Activated T-helper 17 cell treated with anti-CD3 and anti-CD28 coated beads, Interleukin-2, amount 50 U/mL, for 72 hours (primary cell): ENCODE measurements at places on chromosomes 16 and 17. TPM values are rescaled to one million over a fixed set of nuclear protein-coding genes. Genes with fewer than 3 reads are reported as not detected.
A peak's percentile ranks its signal among the peaks of the same experiment; 100 is the strongest.

TLCD2 gene
- 1.1 TPM for total RNA-seq

KRT16 gene
- total RNA-seq, result not detected

ZNF423 gene
- not detected for total RNA-seq

ABCC11 gene
- total RNA-seq, result 0.24 TPM

PABPN1L gene
- total RNA-seq, result not detected

PRSS8 gene
- total RNA-seq, result not detected

ZDHHC1 gene
- 0.52 TPM for total RNA-seq

C17orf100 gene
- 3.0 TPM for total RNA-seq

ZNF174 gene
- 8.4 TPM for total RNA-seq

DNA sequence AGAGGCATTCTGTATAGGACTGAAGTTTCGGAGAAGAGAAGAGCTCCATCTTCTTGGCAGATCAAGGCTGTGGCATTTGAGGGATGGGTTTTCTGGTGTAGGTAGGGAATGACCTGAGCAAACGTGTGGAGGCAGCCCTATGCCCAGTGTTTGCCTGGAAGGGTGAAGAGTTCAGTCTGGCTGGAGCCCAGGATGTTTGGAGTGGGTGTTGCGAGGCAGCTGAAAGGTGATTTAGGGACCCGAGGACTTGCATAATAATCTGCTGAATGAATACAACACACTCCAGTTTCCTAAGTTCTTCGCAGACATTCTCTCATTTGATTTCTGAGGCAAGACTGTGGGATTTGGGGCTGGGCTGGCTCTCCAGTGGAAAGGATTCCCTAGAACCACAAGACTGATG is 186.2 kb downstream of the CYLD start:
- no peak for ATAC-seq

GRCh38 chr17:29292992-29293889 is 707 bp downstream of the NUFIP2 start:
- ATAC-seq, result peak; percentile 44

DNA sequence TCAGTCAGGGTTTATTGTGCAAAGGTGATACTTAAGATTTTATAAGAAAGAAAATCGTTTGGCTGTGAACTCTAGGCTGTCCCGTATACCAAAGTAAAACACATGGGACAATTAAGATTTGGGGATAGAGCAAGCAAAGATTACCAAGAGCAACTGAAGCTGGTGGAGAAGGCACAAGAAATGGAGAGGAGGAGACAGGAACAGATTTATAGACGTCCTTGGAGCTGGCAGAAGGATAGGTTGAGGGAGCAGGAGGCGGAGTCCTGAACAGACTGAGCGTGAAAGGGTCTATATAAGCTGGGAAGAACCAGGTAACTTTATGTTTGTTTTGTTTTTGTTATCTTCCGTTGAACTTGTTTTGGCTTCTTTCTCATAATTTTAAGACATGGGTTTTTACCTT is 3.8 kb downstream of the TNRC6C start:
- no peak for ATAC-seq

DNA sequence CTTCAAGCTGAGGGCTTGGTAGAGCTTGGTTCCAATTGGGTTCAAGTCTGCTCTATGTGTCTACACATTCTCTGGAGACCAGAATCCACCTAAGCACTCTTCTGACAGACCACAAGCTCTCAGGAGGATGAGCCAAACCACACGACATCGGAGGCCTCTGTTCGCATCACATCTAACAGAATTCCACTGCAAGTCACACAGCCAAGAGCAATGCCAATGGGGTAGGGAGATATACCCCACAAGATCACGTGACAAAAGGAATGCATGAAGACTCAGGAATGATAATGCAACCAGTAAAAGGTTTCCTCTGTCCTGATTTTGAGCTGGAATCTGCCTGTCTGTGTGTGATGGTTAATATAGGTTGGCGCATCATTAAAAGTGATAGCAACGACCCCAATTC is 46.6 kb upstream of the RPL38 start:
- ATAC-seq, result no peak

- ATAC-seq, result no peak
Measured at GRCh38 chr16:28876019-28876659, 2.1 kb upstream of the ATP2A1 start.

- ATAC-seq, result no peak
Measured at GRCh38 chr16:85722128-85722893, 28.6 kb downstream of the C16orf74 start.

- ATAC-seq, result no peak
Measured at GRCh38 chr16:12833926-12834325, 30.2 kb upstream of the CPPED1 start.

DNA sequence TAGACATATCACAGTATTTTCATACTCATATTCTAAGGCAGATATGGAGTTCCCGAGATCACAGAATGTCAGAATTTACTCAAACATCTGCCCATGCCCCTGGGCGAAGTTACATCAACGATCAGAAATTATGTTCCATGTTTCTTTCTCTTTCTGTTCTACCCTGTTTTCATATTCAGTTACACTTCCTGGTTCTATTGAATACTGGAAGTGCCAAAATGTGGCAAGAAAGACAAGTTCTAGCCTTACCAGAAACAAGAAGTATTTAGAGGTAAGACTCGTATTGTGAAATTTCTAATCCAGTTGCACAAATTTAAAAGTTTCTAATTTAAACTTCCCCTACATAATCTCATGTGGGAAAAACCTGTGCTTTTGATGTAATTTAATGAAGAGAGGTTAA is 36.1 kb downstream of the KCNJ2 start:
- no peak for ATAC-seq

DNA sequence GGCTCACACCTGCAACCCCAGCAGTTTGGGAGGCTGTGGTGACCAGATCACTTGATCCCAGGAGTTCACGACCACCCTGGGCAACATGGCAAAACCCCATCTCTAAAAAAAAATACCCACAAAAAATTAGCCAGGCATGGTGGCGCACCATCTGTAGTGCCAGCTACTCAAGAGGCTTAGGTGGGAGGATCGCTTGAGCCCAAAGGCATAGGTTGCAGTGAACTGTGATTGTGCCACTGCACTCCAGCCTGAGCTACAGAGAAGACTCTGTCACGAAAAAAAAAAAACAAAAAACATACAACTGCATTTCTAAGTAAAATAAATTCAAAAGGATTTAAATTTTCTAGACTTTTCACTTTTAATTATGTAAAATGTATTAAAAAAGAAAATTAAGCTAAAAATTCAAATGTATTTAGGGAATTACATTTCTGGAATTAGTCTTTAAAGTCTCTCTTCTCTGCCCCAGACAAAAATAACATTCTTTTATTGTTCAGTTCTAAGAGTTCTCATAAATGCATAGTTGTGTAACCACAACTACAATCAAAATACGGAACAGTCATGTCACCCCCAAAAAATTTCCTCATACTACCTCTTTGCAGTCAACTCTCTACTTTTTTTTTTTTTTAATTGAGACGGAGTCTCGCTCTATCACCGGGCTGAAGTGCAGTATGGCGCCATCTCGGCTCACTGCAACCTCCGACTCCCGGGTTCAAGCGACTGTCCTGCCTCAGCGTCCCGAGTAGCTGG is 14.1 kb downstream of the FAM222B start:
- ATAC-seq, result no peak

DNA sequence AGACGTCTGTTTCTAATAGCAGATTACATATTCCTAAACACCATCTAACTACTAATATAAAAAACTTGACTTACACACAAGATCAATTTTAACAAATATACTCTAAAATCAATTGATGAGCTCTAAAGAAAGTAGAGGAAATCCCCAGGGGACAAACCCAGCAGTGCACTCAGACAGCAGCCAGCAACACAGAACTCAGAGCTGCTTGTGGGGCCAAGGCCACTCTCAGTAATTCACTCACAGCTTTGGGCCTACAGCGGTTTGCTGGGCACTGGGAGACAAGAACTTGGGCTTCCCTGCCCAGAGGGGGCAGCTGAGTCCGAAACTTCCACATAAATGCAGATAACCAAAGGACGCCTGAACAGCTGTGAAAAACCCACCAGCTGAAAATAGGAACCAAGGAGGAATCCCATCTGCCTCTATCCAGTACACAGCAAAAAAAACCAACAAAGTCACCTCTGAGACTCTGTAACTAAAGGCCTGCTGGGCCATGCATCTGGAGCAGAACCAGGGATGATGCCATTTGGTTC is 21.4 kb downstream of the NPLOC4 start:
- no peak for ATAC-seq

DNA sequence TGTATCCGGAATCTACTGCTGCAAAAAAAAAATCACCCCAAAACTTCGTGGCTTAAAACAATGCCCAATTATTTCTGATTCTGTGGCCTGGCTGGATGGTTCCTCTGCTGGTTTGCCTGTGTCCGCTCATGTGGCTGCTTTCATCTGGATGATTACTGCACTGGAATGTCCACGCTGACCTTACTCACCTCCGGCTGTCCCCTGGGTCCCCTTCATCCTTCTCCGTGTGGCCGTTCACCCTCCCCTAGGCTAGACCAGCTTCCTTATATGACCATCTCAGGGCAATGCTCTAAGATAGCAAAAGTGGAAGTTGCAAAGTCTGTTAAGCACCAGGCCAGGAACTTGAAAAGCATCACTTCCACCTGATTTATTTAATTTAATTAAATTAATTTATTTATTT is 31.4 kb upstream of the SPNS2 start:
- ATAC-seq, result no peak

GRCh38 chr17:68640242-68640989 is 39.2 kb upstream of the FAM20A start:
- ATAC-seq, result no peak

DNA sequence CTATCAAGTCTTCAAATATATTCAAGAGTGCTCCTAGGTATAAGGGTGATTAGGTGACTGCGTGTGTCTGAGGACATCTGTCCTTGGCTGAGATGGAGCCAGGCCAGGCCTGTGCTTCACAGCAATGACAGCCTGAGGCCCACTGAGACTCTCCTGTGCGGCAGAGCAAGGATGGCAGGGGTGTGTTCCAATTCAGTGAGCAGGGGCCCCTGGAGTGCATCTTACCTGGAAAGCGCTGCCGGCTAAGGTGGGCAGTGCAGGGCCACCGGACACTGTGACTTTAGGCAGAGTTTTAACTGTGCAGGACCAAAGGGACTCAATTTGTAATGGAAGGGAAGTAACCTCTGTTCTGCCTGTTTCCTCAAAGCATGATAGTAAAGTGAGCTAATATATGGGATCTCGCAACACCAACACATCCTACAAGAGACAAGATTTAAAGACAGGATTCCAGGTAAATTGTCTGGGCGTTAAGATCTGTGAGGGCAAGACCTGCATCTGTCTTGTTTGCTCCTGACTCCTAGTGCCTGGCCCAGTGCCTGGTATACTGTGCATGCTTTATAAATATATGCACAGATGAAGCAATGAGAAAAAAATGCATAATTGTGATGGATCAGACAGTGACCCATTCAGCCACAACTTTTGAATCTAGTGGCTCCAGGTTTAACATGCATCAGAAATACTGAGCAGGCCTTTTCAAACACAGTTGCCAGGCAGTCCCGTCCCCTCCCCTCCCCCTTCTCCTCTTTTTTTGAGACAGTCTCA is 86.7 kb downstream of the MRC2 start:
- ATAC-seq, result no peak

DNA sequence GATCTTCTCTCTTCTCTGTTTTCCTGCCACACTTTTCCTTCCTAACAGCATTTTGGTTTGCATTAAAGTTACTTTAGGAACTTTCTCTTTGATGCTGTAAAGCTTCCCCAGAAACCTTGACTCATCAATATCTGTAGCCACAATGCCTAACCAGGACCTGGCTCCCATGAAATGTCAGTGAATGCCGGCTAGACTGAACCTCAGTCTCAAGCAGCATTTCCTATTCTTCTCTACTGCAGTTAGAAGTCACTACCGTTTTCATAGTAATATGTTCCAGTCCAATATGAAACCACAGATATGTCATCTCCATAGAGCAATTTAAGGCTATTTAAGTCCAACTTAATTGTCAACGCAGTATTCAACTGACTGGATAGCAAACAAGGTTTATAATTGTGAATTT is 28.9 kb downstream of the ITFG1 start:
- ATAC-seq, result peak; percentile 53

DNA sequence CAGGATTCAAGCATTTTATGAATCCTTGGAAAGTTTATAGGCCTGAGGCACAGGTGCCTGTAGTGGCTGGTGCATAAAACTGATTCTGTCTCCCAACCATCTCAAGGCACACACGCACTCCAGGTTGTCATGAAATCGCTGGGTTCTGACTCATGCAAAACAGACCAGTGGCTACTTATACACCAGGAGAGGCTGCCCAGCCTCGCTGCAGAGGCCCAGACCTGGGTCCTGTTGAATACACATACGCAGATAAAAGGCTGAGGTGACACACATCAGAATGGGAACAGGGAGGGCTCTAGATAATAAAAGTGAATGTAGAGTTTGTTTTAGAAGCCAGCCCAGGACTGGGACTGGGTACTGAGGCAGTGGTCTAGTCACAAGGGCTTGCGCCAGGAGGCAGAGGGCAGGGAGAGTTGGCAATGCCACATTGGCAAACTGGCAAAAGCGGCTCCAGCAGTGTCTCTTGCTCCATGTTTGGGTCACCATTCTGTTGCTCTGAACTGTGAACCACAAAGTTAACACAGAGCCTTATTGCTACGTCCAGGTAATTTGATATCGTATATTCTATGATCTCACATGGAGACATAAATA is 13.6 kb downstream of the OR1D5 start:
- ATAC-seq, result no peak

DNA sequence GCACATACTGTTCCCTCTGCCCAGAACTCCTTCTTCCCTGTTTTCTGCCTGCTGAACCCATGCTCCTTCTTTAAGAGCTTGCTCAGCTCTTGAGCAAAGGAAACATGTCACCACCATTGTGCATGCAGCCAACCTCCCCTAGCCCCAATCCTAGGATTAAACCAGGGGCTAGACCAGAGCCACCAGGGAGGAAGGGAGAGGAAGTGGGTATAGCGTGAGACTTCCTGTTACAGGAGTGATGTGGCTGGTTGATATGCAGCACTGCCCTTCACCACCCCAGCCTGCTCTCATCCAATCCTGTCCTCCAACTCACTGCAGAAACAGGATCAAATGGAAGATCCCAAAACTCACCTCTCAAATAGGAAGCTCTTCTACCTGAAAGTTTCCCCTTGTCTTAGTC is 67.1 kb upstream of the CDH5 start:
- ATAC-seq, result no peak

DNA sequence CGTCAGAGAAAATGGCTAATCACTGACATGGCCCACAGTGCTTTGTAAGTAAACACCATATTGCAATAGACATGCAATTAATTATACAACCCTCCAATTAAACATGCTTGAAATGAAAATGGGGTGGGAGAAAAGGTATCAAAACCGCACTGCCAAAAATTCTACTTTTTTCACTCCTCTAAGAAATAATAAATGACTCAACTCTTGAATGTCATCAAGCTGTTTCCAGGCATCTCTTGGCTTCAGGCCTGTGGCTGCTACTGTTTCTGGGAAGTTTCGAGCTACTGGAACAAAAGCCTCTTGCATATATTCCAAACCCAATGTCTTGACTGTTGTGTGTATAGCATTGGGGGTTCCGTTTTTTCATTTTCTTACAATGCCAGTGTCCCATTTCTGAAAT is 412.6 kb downstream of the RBFOX1 start:
- no peak for ATAC-seq

DNA sequence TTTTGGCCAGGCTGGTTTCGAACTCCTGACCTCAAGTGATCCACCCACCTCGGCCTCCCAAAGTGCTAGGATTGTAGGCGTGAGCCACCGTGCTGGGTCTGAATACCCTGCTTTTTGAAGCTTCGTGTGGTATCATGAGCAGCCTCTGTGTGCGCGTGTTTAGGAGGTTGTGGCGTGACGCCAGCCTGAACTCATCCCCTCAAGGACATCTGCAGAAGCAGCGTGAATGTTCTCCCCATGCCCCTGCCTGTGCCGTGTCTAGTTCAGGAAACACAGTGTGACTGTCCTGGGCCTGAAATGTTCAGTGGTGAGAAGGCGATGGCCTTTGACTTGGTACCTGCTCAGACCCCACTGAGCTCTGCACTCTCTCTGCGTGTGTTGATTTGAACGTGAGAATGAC is 35.6 kb downstream of the RNF213 start:
- no peak for ATAC-seq
